ENCODE measurements at places on chromosomes 4 and X.
A peak's percentile ranks its signal among the peaks of the same experiment; 100 is the strongest.

DNA sequence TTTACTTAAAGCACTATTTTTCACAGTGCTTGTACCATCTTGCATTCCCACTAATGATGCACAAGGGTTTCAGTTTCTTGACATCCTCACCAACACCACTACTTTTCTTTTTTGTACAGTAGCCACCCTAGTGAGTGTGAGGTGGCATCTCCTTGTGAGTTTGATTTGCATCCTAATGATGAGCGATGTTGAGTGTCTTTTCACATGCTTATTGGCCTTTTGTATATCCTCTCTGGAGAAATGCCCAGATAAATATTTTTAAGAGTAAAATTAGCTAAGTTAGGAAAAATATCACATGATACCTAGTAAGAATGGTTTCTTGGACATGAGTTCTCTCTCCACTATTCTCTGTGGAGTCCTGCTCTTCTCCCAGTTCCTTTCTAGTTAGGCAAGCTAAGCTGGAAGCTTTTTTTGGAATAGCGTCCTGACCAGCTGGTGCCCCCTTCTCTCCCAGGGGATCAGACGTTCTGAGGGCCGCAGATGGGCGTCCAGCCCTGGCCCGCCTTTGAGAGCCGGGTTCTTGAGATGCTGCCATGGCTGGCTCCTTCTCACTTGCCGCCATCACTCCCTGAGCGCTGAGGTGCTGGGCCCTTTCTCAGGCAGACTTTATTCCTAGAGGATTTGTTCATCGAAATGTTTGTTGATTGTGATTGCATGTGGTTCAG lies 132.1 kb downstream of the ARHGAP10 start:
- no peak for DNase-seq

DNA sequence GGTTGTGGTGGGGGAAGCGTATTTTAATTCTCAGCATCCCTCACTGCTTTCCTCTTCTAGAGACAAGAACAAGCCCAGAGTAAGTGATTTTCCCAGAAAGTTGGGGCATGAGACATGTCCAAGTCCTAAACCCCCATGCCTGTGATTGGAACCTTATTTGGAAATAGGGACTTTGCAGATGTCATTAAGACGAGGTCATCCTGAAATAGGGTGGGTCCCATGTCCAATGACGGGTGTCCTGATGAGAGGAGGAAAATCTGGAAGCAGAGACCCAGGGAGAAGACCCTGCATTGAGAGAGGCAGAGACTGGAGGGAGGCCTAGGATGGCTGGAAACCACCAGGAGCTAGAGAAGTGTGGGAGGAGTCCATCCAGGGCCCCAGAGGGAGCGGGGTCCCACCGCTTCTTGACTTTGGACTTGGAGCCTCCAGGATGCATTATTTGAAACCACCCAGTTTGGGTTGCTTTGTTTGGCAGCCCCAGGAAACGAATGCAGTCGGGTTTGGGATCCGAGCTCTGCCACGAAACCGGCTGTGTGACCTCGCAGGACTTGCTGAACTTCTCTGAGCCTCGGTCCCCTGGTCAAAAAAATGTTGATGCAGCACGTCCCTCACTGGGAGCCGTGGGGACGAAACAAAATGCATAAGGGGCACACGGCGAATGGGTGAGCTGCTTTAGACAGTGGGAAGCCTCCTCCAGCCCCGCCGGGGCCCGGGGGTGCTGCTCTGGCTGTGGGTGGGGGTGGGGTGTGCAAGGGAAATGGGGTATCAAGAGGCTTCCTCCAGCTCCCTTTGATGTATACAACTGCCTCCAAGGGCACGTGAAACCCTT lies 113.9 kb downstream of the CPZ start:
- no peak for DNase-seq

- no peak for DNase-seq
These were observed 300.4 kb upstream of the BMP3 start for GRCh38 chr4:80730158-80730557.

GRCh38 chrX:15853586-15854079 lies 980 bp downstream of the AP1S2 start:
- no peak for DNase-seq

GRCh38 chrX:8653956-8654355 lies 78.0 kb downstream of the ANOS1 start:
- peak; percentile 86 for DNase-seq

GRCh38 chrX:74450803-74451449 lies 29.6 kb downstream of the SLC16A2 start:
- DNase-seq = no peak

DNA sequence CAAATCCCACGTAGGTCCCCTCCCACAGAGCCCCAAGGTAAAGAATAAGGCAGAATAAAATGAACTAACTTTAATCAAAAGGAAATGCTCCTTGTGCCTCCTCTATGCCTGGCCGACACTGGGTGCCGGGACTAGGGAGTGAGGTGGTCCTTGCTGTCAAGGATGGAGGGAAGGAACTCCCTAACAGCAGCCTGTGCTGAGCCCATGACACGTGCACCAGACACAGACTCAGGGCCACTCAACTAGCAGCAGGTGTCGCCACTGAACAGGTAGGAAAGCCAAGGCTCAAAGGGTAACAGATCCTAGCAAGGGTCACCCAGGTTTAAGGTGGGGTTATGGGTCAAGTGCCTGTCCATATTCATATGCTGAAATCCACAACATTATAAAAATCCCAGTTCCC lies 29.2 kb downstream of the MSX1 start:
- no peak for DNase-seq

GRCh38 chr4:175068266-175068665 lies 150.1 kb downstream of the ADAM29 start:
- no peak for DNase-seq

GRCh38 chr4:52081216-52081615 lies 30.1 kb downstream of the SPATA18 start:
- DNase-seq = no peak

DNA sequence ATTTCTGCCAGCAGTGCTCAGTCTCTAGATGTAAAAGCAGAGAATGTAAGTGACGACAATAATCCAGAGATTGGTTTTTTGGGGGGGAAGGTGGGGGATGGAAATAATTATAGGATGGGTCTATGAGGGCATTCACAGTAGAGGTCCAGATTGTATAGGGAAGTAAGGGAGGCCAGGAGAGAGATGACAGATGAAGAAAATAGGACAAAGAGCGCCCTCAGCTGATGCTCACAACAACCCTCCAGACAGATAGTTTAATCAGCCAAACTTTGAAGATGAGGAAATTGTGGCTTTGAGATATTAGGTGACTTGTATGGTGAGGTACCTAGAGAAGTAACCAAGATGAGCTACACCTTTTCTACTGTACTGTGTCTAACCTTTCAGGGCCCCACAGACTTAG lies 137.9 kb downstream of the MAGEB17 start:
- DNase-seq = no peak

DNA sequence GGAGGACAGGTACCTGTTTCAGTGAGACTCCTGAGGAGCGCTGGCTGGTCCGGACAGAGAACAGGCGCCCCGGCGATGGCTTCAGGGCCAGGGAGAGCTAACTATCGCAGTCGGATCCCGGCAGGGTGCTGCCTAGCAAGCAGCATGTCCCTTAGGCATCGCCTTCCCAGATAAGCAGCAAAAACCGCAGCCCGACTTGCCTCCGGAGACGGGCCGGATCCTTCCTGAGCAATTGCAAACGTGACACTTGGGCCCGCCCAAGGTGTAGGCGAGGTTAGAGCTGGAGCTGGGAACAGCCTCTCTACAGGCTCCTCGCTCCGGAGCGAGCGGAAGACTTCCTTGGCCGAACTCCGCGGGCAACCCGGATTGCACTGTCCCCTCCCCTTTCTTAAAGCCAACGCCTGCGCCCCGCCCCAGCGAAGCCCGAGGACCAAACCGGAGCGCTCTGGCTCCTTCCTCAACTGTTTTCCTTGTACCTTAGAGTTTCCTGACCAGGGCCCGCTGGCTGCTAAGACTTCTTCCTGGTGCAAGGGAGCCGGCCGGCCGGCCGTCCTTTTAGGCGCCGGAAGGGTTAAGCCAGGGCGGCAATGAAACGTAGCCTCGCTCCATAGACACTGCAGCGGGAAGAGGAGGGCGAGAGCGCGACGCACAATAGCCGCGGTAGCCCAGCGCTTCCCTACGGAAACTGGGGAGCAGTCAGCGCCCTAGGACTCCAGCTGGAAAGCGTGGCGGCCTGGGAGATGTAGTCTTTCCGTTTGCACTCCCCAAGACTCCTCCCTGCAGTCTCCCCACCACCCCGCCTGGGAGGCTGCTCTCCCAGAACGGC lies at the start of gene OPHN1:
OPHN1 (minus strand) TSS at position 341 of the 826 bp plus-strand sequence. CDS start 475 bp downstream, outside the sequence.
- peak; percentile 8 for DNase-seq

DNA sequence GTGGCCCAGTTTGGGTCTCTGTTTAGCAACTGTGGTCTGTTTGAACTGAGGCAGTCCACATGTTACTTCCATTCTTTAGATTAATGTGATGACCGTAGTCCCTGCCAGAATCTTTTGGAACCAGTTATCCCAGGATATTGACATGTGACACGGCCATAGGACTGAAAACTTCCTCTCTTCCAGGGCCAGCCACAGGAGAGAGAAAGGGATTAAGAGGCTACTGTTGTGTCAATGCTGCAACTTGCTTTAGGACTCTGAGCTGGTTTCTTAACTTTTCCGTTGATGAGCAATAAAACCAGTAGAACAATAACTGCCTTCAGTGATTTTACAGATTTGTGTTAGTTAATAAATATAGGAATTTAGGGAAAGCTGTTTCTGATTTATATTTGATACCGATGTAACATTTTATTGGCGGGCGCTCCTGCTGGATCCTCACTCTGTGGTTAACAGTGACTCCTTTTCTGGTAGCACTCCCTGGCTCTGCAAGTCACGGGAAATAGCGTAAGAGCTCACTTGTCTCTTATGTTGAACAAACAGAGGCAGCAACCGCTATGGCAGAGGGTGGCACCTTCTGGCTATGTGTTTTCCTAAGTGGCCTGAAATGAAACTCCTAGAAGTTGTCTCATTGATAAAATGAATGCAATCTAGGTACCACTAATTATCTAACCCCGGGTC lies 2.5 kb downstream of the TENM3 start:
- DNase-seq = peak; percentile 11

- no peak for DNase-seq
These were observed 37.8 kb downstream of the ADD1 start for GRCh38 chr4:2881431-2881830.

DNA sequence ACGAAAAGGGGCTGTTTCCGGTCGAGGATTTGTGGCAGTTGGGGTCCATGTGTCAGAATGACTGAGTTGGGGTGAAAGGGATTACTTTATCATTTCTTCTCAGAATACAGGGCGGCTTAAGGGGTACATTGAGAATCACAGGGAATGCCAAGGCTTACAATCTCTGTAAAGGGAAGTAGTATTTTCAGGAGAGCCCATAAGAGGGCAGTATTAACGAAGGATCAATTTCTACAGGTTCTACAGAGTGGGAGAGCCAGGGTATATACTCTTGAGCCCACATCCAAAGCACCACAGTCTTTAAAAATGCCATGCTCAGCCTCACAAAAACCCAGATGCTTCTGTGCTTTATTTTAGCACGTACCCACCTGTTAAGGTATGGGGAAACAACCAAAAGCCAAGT lies 67.7 kb upstream of the ZXDA start:
- DNase-seq = no peak

GRCh38 chrX:93673056-93673868 lies at the start of gene NAP1L3:
NAP1L3 (minus strand) TSS chrX:93673578; CDS start chrX:93673304, 274 bp downstream.
- no peak for DNase-seq

- no peak for DNase-seq
These were observed 201.8 kb upstream of the GK2 start for GRCh38 chr4:79609817-79610216.

GRCh38 chr4:138835832-138836533 lies 179.6 kb upstream of the NOCT start:
- no peak for DNase-seq

DNA sequence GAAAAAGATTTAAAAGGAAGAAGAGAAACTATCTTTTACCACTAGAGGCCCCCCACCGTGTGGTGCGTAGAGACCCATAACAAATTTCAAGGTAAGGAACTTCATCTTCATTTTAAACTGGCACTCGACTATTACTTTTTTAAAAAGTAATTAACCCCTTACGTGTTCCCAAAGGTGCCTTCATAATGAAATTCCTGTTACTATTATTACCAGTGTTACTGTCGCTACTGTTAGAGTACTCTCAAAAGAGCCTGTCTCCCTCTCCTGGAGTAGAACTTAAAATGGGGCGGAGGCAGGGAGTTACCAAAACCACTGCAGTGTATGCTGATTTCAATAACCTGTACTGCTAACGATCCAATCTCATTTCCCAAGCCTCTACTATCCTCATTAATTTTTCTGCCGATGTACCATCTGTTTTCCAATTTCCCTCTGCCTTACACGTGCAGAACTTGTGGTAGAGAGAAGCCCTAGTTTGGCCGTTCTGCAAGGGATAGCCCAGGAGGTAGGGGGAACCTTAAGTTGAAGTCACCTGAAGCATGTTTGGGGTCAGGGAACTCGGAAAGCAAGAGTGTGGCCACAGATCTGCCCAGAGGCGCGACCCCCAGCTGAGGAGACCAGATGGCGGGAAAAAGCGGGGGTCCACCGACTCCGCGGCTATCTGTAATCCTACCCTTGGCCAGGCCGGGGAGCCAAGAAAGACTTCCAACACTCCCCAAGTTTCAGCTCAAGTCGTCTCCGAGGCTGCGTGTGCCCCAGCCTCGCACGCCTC lies 720 bp upstream of the STK26 start:
- DNase-seq = peak; percentile 2

GRCh38 chr4:118968005-118968404 lies 79.4 kb downstream of the SYNPO2 start:
- peak; percentile 83 for DNase-seq

GRCh38 chr4:24274381-24274941 lies 309.9 kb downstream of the DHX15 start:
- no peak for DNase-seq

GRCh38 chr4:1072830-1073446 lies 40.4 kb downstream of the RNF212 start:
- DNase-seq = peak; percentile 74

- no peak for DNase-seq
These were observed 17.4 kb downstream of the ZNF827 start for GRCh38 chr4:145921231-145921630.

DNA sequence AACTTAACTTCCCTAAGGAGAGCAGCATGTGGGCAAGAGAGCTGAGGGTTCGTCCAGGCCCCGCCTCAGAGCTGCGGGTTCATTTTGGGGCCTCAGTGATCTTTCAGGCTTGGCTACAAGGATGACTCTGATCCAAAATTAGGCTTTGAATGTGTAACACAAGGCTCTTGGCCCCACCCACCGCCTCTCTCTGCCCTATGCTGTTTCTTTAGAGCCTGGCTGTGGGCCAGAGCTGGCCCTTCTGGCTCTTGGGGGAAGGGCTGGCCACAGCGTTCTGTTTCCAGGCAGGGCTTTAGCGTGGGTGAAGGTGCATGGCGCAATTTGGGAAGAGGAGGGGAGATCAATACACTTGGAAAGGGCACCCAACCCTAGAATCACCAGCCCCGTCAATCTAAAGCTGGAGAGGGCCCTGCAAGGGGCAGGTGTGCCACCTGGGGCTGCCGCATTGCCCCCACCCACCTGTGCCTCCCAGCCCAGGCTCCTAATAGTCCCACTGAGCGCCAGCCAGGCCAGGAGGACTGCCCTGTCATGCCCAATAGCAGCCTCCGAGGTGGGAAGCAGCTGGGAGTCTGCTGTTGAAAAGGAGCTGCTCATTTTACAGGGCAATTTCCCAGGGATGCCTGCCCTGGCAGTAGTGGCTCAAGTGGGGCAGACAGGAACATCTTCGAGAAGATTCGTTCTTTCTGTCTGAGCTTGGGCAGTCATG lies 84.5 kb upstream of the MAML3 start:
- peak; percentile 17 for DNase-seq

Measured in T47D (cell line).